ENCODE measurements at places on chromosomes 3 and 15.
A peak's percentile ranks its signal among the peaks of the same experiment; 100 is the strongest.

GRCh38 chr3:59411694-59412093 is 361.9 kb upstream of the CFAP20DC start:
- no peak for DNase-seq

DNA sequence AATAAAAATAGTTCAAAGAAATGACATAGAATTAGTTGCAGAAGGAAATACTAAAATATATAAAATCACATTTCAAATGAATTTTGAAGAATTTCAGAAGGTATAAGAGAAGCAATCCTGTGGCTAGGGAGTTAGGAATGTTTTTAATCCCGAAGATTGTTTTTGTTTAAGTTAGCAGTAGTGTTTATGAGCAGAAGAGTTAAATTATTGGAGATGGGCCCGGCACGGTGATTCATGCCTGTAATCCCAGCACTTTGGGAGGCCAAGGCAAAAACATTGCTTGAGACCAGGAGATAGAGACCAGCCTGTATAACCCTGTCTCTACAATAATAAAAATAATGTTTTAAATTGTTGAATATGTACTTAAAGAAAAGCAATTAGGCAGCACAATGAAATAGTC is 432.5 kb downstream of the MFSD1 start:
- DNase-seq: no peak

GRCh38 chr15:56910801-56911200 is 7.6 kb upstream of the TCF12 start:
- DNase-seq: no peak

DNA sequence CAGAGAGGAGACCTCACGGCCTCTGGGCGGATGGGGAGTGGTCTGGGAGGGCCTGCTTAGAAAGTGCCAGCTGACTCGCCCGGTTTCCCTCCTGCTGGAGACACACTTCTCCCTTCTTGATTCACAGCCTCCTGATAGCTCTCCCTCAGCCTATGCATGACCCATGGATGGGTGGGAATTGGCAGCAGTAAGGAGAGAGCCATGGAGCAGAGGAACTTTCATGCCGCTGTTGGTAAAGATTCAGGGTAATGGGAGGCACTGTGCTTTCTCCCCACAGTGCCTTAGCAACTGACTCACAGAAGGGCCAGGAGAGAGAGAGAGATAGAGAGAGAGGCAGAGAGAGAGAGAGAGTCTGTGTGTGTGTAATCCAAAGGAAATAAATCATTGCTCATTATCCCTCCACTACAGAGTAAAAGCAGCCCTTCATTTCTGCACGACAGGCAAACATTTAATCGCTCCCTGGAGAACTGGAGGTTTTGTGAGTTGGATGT is 82.8 kb downstream of the SEMA5B start:
- DNase-seq: peak; percentile 48

DNA sequence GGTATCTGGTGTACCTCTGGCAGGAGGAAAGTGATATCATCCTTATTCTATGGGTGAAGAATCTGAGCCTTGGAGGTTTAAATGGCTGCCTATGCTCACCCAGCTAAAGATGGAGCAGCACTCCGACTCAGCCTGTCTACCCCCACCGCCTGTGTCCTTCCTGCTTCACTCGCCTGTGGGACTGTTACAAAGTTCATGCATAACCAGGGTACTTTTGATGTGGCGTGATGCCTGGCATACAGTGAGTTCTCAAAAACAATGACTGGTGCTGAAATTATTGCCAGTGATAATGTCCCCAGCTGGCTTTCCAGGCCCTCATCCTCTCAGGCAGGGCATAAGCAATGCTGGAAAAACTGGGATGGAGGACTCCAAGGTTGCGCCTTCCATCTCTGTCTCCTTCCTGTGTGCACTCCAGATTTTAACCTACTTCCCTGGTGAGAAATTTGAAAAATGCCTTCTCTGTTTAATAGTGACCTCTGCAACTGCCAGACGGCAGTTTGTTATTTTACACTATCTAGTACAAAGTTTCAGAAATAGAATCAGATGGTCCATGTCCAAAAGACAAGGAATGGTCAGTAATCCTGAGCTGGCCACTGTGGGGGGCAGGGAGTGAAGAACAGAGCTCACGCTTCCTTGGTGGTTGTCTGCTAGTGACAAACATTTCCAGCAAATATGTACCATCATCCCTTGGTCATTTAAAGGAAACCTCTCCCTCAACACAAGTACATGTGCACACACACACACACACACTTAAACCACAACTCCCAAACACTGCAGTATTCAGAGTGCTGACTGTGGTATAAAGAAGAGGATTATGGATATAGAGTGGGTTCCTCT is 86.5 kb upstream of the NMNAT3 start:
- DNase-seq: no peak

GRCh38 chr15:98772895-98773294 is 124.6 kb downstream of the IGF1R start:
- no peak for DNase-seq

- no peak for DNase-seq
These were observed 75.8 kb upstream of the LEKR1 start for GRCh38 chr3:156750191-156750873.

DNA sequence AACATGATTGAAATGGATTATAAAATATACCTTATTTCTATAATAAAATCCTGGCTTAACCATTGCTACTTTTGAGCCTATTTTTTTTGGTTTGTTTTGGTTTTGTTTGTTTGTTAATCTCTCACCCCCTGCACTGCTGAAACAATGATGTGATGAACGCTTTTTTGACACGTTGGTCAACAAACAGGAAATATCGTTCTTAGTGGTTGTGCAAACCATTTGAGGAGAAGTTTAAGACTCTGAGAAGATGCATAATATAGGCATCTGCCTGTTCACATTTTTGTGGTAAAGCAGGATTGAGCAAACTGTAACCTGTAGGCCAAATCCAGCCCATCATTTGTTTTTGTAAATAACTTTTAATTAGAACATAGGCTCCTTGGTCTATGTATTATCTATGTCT is 75.5 kb upstream of the MDFIC2 start:
- DNase-seq: no peak
